ENCODE measurements at places on chromosomes 1 and 21. TPM values are rescaled to one million over a fixed set of nuclear protein-coding genes. Genes with fewer than 3 reads are reported as not detected.

DNA sequence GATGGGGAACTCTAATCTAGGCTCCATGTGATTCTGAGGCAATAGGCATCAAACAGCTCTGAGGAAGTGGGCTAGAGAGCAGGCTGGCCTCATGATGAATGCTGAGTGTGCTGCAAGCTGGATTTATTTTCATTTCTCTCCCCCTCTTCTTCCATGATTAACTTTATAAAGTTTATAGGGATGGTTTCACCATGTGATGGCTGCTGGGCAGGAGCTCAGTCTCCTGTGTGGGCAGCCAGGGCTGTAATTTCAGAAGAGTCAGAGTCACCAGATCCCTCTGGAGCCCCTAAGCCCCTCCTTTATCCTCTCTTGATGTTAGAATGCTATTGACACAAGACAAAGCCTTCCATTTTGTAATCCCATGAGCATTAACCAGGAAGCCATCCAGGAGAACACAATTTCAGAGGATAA lies 143.6 kb downstream of the CNIH3 start:
- no peak overlapping the region for H3K4me3 ChIP-seq
- no peaks in the 10 kb centered on the region for H3K36me3 ChIP-seq
- H3K27me3 ChIP-seq = no peaks in the 10 kb centered on the region
- H3K27ac ChIP-seq = no peak overlapping the region
- no peak for DNase-seq

- no peaks in the 10 kb centered on the region for H3K4me1 ChIP-seq
- H3K27me3 ChIP-seq = no peaks in the 10 kb centered on the region
- H3K27ac ChIP-seq = no peak overlapping the region
- H3K4me3 ChIP-seq = no peak overlapping the region
- H3K36me3 ChIP-seq = peaks cover 90% of the 10 kb centered on the region
- DNase-seq = no peak
These were observed 25.6 kb upstream of the KCNQ4 start for GRCh38 chr1:40758004-40758403.

GRCh38 chr1:156433602-156434001 lies 64.6 kb downstream of the RHBG start:
- peaks cover 18% of the 10 kb centered on the region for H3K4me1 ChIP-seq
- H3K27me3 ChIP-seq = peaks cover 54% of the 10 kb centered on the region

GRCh38 chr21:45108034-45108790 lies 33.8 kb downstream of the ADARB1 start:
- no peak overlapping the region for H3K27ac ChIP-seq
- H3K27me3 ChIP-seq = no peaks in the 10 kb centered on the region
- no peaks in the 10 kb centered on the region for H3K36me3 ChIP-seq

Gene RCC1
- total RNA-seq = 6.2 TPM

DNA sequence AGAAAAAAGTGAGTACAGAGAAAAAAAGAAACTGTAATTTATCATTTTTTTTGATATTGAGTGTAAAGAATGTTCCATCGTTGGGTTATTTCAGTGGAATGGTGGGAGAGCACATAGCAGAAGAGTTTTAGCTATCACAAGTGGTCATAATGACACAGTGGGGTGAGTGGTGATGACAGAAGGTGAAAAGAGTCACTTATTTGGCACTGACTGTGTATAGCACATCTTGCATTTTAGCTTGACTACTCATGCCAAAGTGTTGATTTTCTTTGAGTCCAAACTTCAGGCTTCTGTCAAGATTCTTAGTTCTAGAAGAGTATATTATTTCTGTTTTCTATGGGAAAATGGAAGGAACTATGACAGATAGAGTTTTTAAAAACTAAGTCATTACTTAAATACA lies 261.2 kb downstream of the GRIK1 start:
- no peaks in the 10 kb centered on the region for H3K27me3 ChIP-seq
- no peaks in the 10 kb centered on the region for H3K4me1 ChIP-seq
- no peaks in the 10 kb centered on the region for H3K36me3 ChIP-seq
- H3K4me3 ChIP-seq = no peak overlapping the region
- no peak overlapping the region for H3K27ac ChIP-seq
- DNase-seq = no peak

- no peaks in the 10 kb centered on the region for H3K27me3 ChIP-seq
These were observed 24.8 kb upstream of the SLC45A1 start for GRCh38 chr1:8293118-8293517.

Measured in right atrium auricular region (tissue), 2 donors.